ENCODE measurements at places on chromosomes 11 and 22.
A peak's percentile ranks its signal among the peaks of the same experiment; 100 is the strongest.

DNA sequence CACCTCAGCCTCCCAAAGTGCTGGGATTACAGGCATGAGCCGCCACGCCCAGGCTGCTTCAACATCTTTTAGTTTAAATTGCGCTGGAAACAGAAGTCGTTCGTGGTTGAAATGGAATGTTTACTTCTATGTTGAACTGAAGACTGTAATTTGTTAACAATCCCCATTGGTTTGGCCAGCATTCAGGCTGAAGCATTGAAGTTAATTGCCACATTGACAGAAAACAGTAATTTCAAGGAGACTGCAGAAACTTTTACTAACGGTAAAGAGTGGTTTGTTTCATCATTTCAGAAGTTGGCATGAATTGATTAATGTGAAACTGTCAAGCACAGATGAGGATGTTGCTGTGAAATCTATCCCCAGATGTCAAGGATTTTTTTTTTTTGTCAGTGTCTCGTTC is 14.2 kb downstream of the AP5B1 start:
- no peak for DNase-seq

GRCh38 chr11:72173291-72173690 is 18.6 kb upstream of the FOLR1 start:
- DNase-seq, result no peak

DNA sequence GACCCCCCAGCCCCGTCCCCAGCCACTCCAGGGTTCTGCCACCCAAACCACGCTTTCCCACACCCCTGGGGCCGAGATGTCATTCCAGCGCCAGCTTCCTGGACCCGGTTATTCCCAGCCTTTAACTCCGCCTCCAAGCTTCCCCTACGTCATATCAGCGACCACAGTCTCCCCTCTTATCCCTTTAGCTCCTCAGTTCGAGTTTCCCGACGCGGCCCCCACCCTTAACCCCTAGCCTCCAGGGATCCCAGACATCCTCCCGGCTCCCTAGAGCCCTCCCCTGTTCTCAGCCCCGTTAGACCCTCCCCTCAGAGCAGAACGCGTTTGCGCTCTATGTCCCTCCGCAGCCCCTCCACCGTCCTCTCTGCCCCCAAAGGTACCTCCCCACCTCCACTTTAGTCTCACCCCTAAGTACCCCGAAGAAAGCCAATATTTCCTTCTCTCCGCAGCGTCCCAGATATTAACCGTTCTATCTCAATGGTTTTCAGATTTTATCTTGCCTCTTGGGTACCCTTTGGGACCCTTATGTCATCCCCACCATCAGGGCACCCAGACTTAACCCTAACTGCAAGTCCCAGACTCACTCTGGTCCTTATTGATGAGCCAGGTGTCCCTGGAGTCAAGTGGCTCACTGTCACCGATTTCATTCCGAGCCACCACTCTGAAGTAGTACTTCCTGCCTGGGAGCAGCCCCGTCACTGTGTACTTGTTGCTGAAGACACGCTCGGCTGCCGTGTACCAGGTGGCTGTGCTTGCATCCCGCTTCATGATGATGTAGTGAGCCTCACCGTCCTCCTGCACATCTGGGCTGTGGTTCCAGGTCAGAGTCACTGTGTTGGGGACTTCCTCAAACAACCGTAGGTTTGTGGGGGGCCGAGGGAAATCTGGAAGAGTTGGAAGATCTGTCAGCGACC is 8.0 kb downstream of the TMEM86A start:
- no peak for DNase-seq

DNA sequence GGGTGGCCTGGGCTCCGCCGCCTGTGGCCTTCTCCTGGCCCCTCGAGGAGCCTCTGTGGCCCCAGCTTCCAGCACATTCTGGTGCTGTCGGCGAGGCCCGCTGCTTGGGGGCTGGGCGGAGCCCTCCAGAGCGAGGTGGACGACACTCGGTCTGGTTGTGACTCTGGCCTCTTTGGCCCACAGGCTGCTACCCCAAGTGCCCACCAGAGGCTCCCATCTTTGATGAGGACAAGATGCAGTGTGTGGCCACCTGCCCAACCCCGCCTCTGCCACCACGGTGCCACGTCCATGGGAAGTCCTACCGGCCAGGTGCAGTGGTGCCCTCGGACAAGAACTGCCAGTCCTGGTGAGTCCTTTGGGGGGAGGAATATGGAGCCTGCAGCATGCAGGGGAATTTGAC is 22.4 kb downstream of the MUC5AC start:
- no peak for DNase-seq

DNA sequence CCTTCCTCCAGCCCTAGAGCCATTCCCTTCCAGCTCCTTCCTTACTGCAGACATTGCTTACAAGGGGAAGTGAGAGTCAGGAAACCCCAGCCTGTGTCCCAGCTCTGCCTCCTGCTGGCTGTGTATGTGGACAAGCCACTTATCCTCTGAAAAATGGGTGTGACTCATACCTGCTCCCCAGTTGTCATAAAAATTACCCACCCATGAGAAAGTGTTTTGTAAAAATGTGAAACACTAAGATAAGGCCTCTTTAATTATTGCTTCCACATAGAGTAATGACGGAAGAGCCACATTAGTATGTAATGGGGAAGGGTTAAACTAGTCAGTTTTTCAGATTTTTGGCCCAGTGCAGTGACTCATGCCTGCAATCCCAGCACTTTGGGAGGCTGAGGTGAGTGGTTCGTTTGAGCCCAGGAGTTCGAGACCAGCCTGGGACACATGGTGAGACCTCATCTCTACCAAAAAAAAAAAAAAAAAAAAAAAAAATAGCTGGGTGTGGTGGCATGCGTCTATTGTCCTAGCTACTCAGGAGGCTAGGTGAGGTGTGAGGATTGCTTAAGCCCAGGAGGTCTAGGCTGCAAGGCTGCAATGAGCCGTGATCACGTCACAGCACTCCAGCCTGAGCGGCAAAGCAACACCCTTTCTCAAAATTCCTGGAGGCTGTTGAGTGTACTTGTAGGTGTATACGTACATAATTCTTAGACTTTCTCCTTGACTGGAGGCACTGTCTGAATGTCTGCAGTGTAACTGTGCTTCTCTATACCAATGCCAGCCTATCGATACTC is 84.9 kb downstream of the CTTN start:
- DNase-seq, result peak; percentile 25

GRCh38 chr11:130897262-130898182 is 18.8 kb downstream of the SNX19 start:
- DNase-seq, result no peak

- no peak for DNase-seq
Observed at GRCh38 chr11:49316180-49316579, 107.8 kb upstream of the FOLH1 start.

DNA sequence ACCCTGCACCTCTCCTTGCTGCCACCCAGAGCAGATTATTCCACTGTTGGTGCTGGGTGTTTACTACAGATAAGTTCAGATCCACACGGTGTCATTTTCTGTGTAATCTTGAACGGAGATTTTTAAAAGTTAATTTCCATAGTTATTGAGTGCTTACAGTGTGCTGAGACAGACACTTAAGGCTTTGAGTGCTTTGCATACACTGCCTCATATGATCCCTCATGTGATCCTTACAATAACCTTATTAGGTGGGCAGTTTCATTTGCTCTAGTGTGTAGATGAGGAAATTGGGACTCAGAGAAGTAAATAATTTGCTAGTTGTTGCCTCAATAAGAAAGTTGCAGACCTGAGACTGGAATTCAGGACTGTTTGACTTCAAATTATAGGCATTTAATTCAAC is 32.3 kb upstream of the ME3 start:
- no peak for DNase-seq

- DNase-seq, result no peak
Observed at GRCh38 chr11:125374398-125374797, 121.7 kb downstream of the FEZ1 start.

DNA sequence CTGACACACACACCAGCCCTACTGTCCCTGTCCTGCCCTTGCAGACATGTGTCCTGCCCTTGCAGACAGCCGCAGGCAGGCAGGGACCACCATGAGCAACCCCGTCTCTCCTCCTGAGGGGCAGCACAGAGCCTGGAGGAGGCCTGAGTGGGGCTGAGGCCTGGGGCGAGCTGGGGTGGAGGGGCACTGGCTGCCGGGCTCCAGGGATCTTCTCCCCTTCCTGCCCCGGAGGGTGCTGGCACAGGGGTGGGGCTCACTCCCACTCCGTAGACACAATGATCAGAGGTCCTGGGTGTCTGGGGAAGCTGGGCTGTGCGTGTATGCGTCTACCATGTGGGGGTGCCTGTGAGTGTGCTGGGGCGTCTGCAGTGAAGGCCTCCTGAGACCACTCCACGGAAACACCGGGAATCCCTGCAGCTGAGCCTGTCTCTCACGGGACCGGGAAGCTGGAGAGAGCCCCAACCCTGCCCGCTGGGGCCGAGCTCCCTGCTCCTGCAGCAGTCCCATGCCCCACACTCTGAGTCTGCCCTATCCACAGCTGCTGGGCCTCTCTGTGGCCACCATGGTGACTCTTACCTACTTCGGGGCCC is 588 bp downstream of the TSPAN32 start:
- no peak for DNase-seq

GRCh38 chr11:96242191-96242847 is 100.7 kb downstream of the MAML2 start:
- no peak for DNase-seq

DNA sequence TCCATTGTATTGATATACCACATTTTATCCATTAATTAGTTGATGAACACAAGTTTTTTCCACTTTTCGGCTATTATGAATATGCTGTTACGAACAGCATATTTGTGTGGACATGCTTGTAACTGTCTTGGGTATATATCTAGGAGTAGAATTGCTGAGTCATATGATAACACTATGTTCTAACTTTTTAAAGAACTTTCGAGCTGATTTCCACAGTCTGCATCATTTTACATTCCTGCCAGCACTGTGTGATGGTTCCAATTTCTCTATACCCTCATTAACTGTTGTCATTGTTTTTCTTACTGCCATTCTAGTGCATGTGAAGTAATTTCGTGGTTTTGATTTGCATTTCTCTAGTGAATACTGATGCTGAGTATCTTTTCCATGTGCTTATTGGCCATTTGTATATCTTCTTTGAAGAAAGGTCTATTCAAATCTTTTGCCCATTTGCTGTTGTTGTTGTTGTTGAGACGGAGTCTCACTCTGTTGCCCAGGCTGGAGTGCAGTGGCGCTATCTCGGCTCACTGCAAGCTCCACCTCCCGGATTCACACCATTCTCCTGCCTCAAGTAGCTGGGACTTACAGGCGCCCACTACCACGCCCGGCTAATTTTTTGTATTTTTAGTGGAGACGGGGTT is 7.4 kb upstream of the RCE1 start:
- DNase-seq, result no peak

Measured in GM18507 (cell line).